ENCODE measurements at places on chromosomes 1 and 21. TPM values are rescaled to one million over a fixed set of nuclear protein-coding genes. Genes with fewer than 3 reads are reported as not detected.

The OR10Z1 gene
- total RNA-seq: not detected

GRCh38 chr1:203462878-203463277 is 12.7 kb upstream of the PRELP start:
- DNase-seq: peak; percentile 56

- DNase-seq: no peak
Observed at GRCh38 chr1:113993072-113993471, 13.8 kb downstream of the OLFML3 start.

DNA sequence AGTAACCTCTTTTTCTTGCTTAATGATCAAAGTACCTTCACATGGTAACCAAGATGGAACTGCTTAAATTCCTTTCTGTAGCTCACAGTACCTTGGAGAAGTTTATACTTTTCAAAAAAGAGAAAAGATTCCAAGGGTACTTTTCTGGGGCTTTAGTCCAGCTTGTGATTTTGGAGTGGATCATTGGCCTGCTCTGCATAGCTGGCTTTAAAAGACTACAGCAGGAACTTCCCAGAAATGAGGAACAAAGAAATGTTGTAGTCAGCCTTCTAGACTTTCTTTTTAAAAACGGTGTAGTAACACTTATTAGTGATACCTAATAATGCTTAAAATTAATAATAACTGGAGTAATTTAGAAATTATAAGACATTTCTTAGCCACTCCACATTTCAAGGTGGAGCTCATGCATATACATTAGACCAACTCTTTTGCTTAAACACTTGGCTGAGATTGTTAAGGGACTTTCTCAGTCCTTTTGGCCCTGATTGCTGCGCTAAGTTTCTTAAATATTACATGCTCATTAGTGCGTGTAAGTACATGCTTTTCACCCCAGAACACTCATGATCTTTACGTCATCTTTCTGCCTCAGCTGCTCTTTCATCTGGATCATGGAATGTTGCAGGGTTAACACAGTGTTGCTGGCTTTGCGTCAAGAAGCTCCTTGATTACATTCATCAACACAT is 57.3 kb downstream of the SDCCAG8 start:
- no peak for DNase-seq

DNA sequence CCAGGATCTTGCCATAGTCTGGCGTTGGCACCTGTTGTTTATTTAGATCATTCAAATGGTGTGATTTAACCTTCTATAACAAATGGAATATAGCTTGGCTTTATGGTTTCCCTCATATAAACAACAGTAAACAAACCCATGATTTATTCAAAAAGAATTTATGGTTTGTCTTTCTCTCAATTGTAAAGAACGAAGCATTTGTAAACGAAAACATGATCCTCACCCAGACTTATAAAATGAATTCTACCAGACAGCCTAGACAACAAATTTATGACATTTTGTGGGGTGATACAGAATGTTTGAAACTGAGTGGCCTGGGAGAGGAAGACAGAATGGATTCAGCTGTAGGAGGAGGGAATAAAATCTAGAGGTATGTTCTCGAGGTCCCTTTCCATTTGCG is 66.1 kb upstream of the PTGFR start:
- DNase-seq: no peak

DNA sequence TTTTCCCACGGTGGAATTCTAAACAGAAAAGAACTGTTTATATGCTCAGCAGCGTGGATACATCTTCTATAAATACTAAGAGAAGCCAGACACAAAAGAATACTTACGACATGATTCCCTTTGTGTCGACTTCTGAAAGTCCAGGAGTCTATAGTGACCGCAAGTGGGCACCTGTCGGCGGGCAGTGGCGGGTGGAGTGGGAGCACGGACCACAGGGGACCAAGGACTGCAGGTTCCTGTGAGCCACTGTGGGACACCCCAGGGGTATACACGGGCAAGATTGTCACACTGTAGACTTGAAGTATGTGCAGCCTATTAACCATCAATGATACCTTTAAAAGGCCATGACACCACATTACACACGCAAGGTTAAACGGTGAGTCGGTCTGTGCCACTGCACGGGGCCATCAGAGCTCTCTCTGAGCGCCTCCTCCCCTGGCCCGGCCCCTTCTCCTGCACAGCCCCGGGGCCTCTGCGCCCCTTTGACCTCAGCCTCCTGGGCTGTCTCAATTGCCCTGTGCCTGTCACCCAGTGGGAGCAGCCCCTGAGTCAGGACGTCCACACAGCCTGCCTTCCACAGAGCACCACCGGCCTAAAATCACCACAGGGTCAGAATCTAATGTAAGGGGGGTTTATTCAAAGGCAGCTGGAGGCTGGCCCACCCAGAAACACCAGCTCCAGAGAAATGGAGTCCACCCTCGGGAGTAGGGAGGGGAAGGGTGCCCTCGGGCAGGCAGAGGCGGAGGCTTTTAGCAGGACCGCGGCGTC is 90.0 kb upstream of the COL6A1 start:
- DNase-seq: peak; percentile 16

The UBE2J2 gene
- 41.5 TPM for total RNA-seq

- no peak for DNase-seq
Observed at GRCh38 chr21:37153196-37153934, 80.3 kb downstream of the TTC3 start.

The DNAI4 gene
- total RNA-seq: 10.3 TPM

DNA sequence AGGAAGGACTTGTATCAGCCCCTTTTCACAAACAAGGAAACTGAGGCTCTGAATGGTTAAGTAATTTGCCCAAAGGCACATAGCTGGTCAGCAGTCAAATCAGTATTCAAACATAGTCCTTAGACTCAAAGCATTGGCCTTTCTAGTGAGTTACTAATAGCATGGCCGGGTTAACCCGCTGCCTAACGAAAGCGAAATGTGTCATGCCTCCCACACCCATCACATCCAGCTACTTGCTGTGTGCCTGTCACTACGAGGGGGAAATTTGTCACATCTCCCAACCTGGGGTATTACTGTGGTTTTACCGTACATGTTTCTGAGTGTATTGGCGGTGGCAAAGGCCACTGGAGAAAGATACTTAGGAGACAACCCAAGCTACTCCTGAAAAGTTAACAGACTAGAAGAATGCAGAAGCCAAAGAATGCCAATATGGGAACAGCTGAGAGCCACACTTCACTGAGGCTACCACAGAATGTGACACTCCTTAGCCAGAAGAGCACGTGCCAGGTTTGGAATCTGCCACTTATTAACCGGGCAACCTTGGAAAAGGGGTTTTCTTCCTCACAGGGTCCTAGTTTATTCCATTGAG is 363.5 kb downstream of the KCNH1 start:
- DNase-seq: no peak

The RORC gene
- 6.1 TPM for total RNA-seq

GRCh38 chr1:153428791-153429190 is 12.5 kb downstream of the S100A7A start:
- no peak for DNase-seq

The PDZK1 gene
- 0.65 TPM for total RNA-seq

GRCh38 chr1:227561241-227561907 is 2.0 kb upstream of the ZNF678 start:
- DNase-seq: no peak

- DNase-seq: peak; percentile 40
Observed at GRCh38 chr21:45542667-45543370, 579 bp upstream of the SLC19A1 start.

- DNase-seq: peak; percentile 46
Observed at GRCh38 chr1:55214934-55215193, 300 bp downstream of the USP24 start.

- peak; percentile 62 for DNase-seq
Observed at GRCh38 chr1:176897350-176898236, 266.9 kb downstream of the ASTN1 start.

GRCh38 chr1:232974971-232975370 is 24.6 kb downstream of the NTPCR start:
- DNase-seq: no peak

GRCh38 chr1:66578841-66579240 is 44.9 kb downstream of the SGIP1 start:
- DNase-seq: no peak

- no peak for DNase-seq
Observed at GRCh38 chr1:164699815-164700491, 141.0 kb downstream of the PBX1 start.

The OLFML2B gene
- 5.8 TPM for total RNA-seq

- DNase-seq: no peak
Observed at GRCh38 chr1:14782741-14783591, 184.5 kb downstream of the KAZN start.

- no peak for DNase-seq
Observed at GRCh38 chr1:11417162-11417561, 61.8 kb upstream of the DISP3 start.

DNA sequence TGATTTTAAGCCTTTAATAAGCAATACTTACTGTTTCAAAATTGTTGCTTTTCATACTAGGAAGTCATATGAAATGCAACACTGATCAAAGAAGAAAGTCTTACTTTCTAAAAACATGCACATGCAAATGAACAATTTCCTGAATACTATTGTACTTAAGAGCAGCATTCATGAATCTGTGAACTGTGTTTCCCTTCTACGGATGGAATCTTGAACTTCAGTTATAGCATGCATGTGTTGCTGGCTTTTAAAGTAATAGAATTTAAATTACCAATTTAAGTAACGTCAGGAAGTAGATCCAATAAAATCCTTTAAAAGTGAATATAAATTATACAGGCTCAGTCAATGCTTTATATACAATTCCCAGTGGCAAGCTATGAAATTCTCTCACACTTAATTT is 348.9 kb downstream of the KCNT2 start:
- no peak for DNase-seq

DNA sequence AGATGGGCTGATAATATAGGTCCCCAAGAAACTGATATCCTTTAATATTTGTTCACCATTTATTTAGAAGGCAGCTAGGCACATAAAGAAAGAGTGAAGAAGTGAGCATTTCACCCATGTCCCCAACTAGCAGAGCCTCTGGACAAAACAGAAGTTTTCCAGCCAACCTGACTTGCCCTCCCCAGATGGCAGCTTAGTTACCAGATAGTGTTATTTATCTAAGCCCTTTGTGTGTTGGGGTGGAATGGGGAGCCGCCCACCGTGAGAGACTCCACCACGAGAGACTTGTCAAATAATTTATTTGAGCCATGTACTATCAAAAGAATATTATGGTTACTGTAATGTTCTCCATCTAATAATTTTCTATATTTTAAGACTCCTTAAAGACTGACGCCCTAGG is 54.9 kb upstream of the C1orf198 start:
- no peak for DNase-seq

GRCh38 chr1:224433701-224434672 is 610 bp downstream of the WDR26 start:
- DNase-seq: peak; percentile 54

DNA sequence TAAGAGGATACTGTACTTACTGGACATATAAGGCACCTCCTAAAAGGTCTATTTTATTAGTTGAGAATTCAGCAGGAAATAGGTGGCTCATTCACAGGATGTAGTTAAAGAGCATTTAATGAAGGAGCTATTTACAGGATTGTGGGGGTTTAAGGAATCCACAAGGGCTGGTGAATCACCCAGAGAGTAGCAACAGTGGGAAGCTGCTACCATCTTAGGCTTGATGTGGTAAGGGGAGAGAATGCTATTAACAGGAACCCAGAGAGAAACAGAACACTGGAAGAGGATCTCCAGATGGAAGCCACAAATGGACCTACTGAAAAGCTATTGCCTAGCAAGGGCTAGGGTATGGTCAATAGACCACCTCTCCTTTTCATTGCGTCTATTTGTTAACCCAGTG is 52.0 kb upstream of the COL11A1 start:
- no peak for DNase-seq

The RASAL2 gene
- 16.9 TPM for total RNA-seq

DNA sequence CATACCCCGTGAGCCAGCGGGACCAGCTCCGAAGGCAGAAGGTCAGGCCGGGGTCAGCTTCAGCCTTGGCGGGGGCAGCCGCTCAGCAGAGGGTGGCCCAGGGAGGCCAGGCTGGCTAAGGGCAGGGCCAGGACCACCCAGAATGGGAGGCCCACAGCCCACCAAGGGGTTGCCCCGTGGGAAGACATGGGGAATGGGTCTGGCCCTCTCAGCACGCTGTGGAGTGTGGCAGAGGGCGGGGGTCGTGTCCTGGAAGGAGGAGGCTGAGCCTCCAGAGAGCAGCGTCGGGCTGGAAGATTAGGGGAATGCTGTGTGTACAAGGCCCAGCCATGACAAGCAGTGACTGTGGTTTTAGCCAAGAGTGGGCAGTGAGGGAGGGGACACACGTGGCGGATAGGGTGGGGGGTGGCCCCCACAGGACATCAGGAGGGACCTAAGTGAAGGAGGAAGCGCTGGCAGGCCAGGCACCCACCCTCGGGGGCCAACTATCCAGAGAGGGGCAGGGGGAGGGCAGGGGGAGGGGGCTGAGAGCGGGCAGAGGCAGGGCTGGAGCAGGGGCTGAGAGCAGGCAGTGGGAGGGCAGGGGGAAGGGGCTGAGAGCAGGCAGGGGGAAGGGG is 43.9 kb upstream of the POFUT2 start:
- DNase-seq: peak; percentile 18

- no peak for DNase-seq
Observed at GRCh38 chr1:197914510-197914909, 2.7 kb upstream of the LHX9 start.

The ETV3L gene
- total RNA-seq: not detected

The GBP3 gene
- total RNA-seq: 11.1 TPM

GRCh38 chr1:196407358-196408051 is 200.7 kb downstream of the KCNT2 start:
- DNase-seq: no peak

DNA sequence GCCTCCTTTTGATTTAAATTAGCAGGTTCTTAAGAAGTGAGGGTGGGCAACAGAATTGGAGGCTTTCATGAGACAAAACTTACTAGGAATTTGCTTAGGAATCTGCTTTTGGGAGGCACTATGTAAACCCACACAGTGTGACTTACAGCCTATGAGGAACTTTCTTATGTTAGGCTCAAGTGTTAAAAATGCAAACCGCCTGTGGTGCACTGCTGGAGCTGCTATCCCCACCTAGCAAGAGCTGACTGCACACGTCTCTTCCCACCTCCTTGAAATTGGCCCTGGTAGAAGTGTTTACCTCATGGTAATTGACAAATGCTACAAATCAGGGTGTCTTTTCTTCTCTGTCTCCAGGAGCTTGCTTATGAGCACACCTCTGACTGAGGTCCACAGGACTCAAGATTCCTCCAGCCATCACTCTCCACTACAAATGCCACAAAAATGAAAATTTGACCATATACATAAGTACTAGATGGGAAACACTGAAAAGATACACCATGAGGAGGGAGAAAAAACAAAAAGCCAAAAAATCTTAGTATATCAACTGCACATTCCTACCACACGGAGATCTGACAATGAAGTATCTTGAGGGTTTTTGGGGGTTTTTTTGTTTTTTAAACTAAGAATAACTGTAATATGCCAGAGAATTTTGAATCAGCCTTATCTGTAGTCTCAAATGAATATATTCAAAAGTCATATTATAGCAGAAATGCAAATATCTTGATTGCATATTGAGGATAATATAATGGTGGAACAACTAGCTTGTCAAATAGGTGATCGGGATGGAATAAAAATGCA is 18.2 kb upstream of the NPL start:
- DNase-seq: no peak

Data from left cardiac atrium (tissue), 4 donors.